Ovary (tissue), 10 donors: ENCODE measurements at places on chromosomes 13 and 19.
A peak's percentile ranks its signal among the peaks of the same experiment; 100 is the strongest.

DNA sequence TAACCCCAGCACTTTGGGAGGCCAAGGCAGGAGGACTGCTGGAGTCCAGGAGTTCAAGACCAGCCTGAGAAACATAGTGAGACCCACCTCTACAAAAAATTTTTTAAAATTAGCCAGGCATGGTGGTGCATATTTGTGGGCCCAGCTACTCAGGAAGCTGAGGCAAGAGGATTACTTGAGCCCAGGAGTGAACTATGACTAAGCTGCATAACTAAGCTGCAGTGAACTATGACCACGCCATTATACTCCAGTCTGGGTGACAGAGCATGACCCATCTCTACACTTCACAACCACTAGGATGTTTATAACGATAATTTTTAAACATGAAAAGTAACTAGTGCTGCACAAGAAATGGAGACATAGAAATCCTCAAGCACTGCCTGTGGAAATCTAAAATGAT, 352.7 kb upstream of the SGCG start:
- DNase-seq = no peak

DNA sequence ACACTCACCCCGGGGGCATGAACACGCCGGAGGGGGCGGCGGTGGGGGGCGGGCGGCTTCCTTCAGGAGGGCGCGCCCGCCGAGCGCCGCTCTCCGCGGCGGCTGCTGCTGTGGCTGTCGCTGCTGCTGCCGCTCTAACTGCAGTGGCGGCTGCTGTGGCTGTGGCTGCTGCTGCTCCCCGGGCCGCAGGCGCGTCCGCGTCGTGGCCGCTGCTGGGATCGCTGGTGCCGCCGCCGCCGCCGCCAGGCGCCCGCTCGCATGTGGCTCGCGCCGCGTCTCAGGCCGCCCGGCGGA, at the start of gene BBC3:
TSS of gene BBC3 (minus strand) at position 279 of the 294 bp plus-strand sequence. CDS start 2,768 bp downstream, outside the sequence.
- no peak for DNase-seq

DNA sequence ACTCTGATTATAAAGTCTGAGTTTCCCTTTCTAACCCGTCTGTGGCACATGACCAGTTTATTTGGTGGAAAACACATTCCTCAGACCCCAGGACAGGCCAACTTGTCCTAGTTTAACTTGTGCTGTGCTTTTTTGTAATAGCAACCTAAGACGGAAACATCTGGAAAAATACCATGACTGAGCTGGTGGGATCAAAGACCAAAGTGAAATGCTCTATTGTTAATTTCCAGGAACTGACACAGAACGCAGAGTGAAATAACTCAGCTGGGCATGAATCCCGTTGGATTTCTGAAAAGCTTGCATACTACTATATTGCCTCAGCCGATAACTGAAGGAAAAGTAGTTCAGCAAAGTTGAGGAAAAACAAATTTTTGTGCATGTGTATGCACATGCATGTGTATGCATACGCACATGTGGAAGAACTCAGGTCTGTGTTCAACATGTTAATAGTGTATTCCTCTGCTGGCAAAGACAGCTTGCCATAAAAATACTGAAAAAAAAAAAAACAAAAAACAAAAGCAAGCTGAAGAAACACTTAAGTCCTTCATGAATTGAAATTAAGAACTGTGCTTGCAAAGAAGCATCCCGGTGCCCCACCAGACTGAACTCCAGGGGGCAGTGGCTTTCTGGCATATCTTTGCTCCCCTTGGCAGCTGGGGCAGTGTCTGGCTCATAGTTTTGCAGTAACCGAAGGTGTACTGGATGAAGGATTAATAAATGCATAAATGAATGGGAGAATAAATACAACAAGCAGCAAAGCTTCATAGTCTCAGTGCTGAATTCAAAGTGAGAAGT, 187.8 kb downstream of the LHFPL6 start:
- peak; percentile 47 for DNase-seq

GRCh38 chr13:23440821-23441618, 7.5 kb upstream of the SACS start:
- DNase-seq = no peak

- DNase-seq = no peak
Measured at GRCh38 chr13:30577401-30577852, 40.3 kb upstream of the USPL1 start.

DNA sequence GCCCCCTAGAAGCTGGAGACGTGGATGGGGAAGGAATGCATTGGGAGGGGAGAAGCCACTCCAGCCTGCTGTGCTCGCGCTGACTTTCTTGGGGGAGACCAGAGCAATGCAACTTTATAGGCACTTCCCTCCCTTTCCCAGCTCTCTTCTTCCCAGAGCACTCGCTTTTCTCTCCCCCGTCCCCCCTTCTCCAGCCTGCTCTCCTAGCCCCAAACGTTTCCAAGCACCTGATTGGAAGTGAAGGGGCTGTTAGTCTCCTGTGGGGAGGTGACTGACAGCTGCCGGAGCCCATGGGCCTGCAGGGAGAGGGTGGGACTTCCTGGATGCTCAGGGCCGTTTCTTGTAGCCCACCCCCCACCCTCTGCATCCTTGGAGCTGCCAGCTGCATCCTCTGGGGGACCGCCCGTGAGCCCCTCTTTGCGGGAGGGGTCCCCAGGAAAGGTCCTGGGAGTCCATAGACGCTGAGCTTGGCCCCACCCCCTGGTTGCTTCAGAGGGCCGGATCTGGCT, 2.5 kb downstream of the HDGFL2 start:
- no peak for DNase-seq

DNA sequence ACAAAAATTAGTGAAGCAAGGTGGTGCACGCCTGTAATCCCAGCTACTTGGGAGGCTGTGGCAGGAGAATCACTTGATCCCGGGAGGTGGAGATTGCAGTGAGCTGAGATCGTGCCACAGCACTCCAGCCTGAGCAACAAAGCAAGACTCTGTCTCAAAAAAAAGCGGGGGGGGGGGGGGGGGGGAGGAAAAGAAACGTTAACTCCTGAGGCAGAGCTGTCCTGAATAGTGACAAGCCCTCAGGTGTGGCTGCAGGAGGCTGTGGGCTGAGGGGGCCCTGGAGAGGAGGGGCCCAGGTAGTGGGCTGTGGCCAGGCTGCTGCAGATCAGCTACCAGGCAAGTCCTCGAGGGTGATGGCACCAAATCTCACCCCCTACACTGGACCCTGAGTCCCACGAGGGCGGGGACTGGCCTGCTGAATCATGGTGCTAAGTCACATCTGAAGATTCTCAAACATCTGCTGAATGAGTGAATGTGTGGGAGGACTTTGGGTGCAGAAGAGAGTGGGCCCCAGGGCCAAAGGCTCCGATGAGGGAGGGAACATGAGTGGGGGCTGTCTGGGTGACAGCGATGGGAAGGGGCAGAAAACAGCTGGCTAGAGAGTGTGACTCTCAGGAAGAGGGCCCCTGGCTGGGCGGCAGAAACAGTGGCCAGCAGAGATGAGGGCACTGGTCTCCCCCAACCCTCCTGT, 24.6 kb upstream of the ATP1A3 start:
- no peak for DNase-seq

DNA sequence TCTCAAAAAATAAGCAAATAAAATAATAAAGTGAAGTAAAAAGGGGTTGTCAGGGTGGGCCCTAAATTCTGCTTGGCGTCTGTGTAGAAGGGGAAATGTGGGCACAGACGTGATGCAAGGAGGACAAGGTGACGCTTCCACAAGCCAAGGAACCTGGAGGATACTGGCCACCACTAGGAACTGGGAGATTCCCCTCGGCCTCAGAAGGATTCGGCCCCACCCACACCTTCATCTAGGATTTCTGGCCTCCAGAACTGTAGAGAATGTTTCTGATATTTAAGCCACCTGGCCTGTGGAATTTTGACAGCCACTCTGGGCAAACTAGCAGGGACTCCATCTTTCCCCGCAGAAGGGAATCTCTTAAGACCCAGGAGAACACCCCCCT, 1.1 kb downstream of the PLEKHJ1 start:
- DNase-seq = no peak

DNA sequence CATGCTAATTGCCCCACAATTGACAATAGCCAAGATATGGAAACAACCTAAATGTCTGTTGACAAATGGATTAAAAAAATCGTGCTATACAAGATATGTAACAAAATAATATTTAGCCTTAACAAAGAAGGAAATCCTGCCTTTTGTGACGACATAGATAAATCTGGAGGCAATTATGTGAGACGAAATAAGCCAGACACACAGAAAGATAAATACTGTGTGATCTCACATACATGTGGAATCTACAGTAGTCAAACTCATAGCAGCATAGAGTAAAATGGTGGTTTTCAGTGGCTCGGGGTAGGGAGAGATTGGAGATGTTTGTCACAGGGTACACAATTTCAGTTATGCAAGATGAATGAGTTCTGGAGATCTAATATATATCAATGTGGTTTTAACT, 895.8 kb downstream of the SLITRK6 start:
- no peak for DNase-seq

GRCh38 chr13:79910875-79911540, 429.9 kb downstream of the SPRY2 start:
- no peak for DNase-seq

- no peak for DNase-seq
Measured at GRCh38 chr13:113020323-113021080, 51.5 kb downstream of the MCF2L start.

DNA sequence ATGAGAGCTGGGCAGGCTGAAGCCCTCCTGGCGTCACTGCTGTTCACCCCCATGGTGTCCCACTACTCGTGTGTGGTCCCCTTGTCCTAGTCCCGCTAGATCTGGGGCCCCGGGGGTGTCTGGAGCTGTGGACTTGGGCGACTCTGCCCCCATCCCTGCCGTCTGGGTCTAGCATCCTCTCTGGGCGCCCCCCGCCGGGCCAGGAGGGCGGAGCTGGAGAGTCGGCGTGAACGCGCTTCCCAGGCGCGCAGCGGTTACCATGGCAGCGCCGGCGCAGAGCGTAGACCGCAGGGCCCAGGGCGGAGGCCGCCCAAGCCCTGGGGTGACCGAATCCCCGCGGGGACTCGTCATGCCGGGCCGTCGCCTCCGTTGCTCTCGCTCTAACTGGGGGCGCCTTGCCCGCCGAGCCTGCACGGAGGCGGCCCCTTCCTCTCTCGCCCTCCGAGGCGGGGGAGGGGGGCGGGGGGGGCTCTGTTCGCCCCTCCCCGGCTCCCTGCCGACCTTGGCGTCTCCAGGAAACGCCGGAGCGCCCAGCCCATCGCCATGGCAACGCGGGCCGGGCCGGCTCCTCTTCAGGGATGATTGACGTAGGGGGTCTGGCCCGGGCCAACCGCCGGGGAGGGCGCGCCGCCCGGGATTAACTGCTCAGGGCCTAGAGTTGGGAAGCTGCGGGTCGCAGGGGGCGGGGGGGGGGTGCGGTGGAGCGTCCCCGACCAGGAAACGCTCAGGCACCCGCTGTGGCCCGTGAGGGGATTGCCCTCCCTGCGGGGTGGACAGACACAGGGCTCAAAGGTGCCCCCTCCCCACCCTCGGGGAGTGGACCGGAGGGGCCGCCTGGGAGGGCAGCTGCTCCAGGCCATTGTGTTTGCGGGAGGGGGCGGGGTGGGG, 8.9 kb downstream of the ISYNA1 start:
- peak; percentile 95 for DNase-seq

DNA sequence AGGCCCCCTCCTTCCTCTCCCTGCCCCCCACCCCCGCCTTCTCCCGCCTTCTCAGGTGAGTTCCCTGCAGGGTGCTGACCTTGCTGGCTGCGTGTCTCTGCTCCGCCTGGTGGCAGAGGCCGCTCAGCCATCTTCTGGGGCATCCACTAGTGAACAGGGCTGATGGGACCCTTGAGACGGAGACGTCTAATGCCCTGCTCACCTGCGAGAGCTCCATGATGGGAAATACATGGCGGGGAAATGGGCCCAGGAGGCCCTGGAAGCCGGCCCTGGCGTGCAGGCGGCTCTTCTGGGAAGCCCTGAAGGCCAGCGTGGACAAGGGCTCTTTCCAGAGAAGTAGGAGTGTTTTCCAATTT, 15.2 kb upstream of the F7 start:
- no peak for DNase-seq

GRCh38 chr19:5142725-5143097, 173.8 kb downstream of the KDM4B start:
- DNase-seq = no peak

- no peak for DNase-seq
Measured at GRCh38 chr13:112042496-112042895, 24.5 kb upstream of the SOX1 start.

DNA sequence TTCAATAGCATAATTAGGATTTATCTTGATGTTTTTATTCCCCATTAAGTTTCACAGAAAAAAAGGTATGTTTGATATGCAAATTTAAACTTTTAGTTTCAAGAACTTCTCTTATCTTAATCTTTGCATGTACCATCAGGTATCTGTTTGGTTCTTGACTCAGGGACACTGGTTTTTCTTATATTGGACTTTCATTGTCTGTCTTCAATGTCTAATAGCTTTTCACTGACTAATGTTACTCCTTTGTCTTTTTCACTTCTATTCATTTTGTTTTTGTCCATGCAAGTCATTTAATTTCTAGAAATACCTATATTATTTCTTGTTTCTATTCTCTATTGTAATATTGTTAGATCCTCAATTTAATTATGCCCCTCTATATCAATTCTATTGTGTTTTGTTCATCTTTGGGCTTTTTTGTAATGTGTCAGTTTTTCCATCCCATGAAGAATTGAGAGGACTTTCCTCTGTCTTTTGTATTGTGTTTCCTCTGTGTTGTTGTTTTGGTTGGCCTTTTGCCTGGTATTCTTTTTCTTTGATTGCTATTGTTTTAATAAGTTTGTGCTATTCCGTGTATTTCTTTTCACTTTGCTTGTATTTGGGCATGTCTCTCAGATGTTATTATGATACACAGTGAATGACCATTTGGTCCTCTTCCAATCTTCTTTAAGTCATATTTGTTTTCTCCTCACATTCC, 58.3 kb upstream of the ANKRD10 start:
- no peak for DNase-seq

- no peak for DNase-seq
Measured at GRCh38 chr13:95474992-95475391, 77.5 kb upstream of the CLDN10 start.

GRCh38 chr19:51392701-51393100, 2.3 kb upstream of the C19orf84 start:
- no peak for DNase-seq

GRCh38 chr19:6059988-6060599, 50.2 kb downstream of the RFX2 start:
- DNase-seq = no peak

DNA sequence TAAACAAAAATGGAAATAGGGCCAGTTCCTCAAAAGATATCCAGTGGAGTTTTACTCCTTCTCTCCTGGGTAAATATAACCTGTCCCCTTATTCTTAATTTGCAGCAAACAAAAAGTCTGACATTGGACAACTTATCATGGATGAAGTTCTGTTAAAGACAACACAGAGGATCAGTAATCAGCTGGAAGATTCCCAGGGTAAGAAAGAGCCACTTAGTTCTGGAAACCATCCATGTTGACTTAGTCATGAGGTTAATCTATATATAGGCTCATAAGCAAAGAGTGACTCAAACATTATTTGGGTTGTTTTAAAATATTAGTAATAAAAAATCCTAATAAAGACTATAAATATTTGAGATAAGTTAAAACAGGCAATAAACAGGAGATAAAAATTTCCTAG, 40.5 kb upstream of the EBPL start:
- DNase-seq = no peak

GRCh38 chr19:38004521-38005223, 97.7 kb downstream of the SIPA1L3 start:
- DNase-seq = peak; percentile 72

- DNase-seq = no peak
Measured at GRCh38 chr19:31330237-31330636, 19.0 kb downstream of the TSHZ3 start.

- no peak for DNase-seq
Measured at GRCh38 chr13:110512198-110512740, 49.3 kb downstream of the RAB20 start.
